Activated gamma-delta T cell treated with anti-CD3 and anti-CD28 coated beads, Interleukin-2, amount 50 U/mL, for 16 hours (primary cell): ENCODE measurements at places on chromosomes 16 and 17.

GRCh38 chr17:28756049-28756804 is 12.4 kb downstream of the TRAF4 start:
- DNase-seq: no peak

- DNase-seq: no peak
Observed at GRCh38 chr16:28478506-28479180, 6.5 kb upstream of the NPIPB7 start.

GRCh38 chr17:82096709-82097183 is 1.3 kb downstream of the FASN start:
- no peak for DNase-seq

GRCh38 chr16:66266436-66267291 is 99.8 kb upstream of the CDH5 start:
- no peak for DNase-seq

GRCh38 chr16:19698480-19699465 is 19.3 kb downstream of the KNOP1 start:
- DNase-seq: no peak

DNA sequence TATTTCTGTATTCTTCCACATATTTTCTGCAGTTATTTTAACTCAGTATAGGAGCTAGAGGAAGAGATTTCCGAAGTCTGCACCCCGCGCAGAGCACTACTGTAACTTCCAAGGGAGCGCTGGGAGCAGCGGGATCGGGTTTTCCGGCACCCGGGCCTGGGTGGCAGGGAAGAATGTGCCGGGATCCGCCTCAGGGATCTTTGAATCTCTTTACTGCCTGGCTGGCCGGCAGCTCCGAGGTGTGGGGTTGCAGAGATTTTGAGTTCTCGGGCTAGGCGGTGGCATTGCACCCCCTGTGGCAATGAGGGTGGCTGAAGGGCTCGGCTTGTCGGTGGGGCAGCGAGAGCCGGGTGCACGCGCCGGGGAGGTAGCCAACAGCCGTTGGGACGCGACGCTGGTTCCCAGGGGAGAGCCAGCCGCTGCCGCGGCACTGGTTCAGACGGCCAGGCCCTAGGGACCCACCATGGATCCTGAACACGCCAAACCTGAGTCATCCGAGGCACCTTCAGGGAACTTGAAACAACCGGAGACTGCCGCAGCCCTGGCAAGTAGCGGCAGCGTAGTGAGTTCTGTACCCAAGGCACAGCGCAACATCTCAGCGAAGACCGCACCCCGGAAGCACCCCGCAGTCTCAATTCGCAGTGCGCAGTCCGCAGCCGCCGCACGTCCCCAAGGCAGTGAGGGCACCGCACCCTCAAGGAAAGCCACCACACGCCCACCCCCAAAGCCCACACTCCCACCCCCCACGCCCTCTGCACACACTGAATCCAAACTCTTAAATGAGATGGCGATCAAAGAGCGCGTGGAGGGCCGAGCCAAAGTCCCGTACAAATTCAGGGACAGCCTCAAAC is at the start of gene CMTM1:
Gene CMTM1, plus strand, starts transcription at position 389 of the 851 bp plus-strand sequence. Its CDS starts 75 bp downstream, at position 464.
- no peak for DNase-seq

DNA sequence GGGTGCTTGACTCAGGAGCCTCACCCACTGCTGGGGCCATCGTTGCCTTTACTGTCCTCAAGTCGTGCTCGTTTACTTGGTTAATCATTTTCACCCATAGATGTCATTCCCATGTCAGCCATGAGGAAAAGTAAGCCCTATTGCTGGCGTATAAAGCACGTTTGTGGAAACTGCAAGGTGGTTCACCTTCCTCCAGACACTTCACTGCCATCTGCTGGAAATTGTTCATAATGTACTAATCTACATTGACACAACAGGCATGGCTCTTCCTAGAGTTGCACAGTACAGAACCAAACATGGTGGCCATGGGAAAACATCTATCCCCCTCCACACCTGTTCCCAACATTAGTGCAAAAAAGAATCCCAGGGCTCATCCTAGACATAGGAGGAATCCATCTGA is 116.6 kb downstream of the ZNF18 start:
- DNase-seq: no peak

GRCh38 chr16:5965321-5965720 is 867.7 kb upstream of the EEF2KMT start:
- no peak for DNase-seq

GRCh38 chr16:30351586-30352419 is 3.3 kb downstream of the CD2BP2 start:
- no peak for DNase-seq

DNA sequence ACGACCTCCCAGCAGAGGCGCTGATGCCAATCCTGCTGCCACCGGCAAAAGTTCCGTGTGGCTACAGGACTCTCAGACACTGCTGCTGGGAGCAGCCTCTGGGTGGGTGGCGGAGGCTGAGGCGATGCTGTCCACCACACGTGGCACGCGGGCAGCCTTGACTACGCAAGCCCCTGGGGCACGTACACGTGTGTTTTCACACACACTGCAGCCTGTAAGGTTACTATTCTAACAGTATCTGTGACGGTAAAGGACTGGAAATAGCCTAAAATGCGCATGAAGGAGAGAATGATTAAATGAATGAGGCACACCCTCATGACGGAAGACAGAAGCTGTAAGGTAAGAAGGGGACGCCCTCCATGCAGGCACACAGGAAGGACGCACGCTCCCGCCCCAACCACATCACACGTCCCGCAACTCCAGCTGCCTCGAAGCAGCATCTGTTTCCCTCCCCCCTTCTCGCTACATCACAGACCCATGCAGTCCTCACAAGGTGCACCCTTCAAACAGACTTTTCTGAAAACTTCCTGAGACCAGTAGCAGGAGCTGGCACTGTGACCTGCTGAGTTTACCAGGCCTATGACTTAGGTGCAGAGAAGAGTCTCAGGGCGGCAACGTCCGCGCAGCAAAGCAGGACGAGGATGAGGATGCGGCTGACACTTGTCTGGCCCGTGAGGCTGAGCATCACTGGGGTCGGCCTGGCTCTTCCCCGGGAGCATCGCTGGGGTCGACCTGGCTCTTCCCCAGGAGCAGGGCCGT is 28.7 kb upstream of the FASN start:
- DNase-seq: peak; percentile 75

GRCh38 chr16:87851601-87852000 is 17.7 kb downstream of the SLC7A5 start:
- no peak for DNase-seq

DNA sequence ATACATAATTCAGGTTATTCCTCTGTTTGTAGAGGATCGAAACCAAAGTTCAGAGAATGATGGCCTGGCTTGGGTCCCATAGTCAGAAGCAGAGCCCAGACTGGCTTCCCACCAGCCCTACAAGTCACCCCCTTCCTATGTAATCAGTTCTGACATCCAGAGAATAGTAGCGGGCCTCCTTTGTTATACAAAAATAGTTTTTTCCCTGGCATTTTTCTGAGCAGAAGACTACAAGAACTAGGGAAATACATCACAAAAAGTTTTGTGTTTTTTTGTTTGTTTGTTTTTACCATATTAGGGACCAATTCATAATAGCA is 19.2 kb downstream of the ATPAF2 start:
- DNase-seq: no peak

GRCh38 chr16:14140923-14141322 is 69.8 kb downstream of the MRTFB start:
- no peak for DNase-seq

DNA sequence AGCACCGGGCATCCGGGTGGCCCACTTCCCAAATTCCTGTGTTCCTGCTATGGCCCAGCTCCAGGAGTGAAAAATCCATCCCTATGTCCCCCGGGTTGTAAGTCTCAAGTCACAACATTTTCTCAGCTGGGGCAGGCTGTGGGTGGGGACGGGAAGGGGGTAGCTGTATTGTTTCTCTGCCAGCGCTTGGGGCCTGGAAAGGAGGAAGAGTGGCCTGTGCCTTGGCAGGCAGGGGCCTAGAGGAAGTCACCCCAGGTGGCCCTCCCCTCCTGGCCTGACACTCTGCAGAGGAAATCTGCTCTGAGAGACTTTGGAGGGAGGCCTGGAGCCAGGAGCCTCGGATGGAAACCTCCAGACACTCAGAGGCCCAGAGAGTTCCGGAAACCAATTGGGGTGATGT is 10.6 kb upstream of the SCN4A start:
- no peak for DNase-seq

DNA sequence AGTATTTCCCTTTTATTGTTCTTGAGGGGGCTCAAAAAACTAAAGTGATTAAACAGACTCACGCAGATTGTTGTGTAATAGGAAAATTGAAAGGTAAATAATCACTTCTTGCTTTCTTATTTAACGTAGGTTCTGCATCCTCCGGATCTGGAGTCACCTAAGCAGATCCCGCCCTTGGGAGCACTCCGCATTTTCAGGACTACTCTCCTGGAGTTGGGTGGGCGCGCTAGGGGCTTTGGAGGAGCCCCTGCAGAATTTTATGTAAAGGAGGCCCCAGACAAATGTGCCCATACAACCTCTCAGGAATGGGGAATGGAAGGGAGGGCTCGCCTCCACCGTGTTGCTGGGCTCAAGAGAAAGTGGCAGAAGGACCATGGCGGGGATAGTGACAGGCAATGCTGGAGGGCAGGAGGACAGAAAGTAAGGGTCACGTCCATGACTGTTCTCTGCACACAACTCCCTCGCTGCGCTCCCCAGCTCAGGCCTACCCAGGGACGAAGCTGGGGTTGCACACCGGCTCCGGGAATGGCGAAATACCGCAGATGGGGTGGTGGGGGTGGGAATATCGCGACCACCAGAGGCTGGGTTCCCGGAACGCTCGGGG is 8.3 kb downstream of the MT2A start:
- no peak for DNase-seq

GRCh38 chr17:75877752-75878173 is 618 bp downstream of the TRIM47 start:
- DNase-seq: peak; percentile 51

DNA sequence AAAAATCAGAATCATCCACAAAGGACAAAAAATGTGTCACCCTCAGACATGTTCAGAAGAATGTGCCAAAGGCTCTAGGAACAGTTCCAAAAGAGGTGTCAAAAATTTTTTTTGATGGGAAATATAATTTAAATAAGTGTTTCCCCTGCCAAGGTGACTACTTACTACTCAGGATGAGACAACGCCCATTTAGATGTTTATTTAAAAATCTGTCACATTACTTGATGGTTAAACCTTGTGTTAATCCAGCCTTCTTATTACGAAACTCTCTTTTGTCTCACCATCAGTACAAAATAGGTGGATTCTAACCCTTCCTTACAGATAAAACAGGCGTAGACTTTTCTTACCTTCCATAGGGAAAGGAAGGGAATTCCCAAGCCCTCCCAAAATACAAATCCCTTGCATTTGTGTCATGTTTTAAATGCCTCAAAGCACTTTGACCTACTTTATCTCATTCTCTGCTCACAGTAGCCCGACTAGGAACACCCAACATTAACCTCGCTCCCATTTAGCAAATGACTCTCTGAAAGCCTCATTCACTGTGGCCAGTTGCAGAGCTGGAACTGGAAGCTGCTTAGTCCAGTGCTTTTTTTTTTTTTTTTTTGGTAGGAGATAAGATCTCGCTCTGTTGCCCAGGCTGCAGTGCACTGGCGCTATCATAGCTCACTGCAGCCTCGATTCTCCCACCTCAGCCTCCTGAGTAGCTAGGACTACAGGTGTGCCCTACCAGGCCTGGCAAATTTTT is 5.8 kb upstream of the GNA13 start:
- DNase-seq: no peak

GRCh38 chr17:82062076-82062983 is 3.3 kb downstream of the DUS1L start:
- DNase-seq: no peak

- no peak for DNase-seq
Observed at GRCh38 chr17:56751145-56751738, 82.5 kb downstream of the C17orf67 start.

DNA sequence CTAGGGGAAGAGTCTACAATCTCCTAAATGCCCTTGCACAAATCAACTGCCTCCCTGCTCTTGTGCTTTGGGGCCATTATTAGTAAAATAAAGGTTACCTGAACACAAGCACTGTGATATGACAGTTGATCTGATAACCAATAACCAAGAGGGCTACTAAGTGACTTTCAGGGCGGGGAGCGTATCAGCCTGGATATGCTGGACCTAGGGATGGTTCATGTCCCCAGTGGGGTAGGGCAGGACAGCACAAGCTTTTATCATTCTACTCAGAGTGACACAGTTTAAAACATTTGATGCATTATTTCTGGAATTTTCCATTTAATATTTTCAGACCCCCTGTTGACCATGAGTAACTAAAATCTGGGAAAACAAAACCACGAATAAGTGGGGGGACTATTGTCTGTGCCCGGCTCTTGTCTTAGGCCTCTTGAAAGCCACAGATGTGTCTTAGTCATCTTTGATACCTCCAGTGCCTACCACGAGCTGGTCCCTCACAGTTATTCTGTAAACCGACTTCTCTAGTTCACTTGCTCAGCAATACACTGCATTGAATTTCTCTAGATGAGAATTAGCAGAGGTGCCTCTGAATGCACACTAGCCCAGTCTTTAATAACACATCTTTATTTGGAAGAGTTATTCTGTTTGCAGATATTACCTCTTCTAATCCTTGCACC is 94.6 kb upstream of the DHX40 start:
- no peak for DNase-seq

DNA sequence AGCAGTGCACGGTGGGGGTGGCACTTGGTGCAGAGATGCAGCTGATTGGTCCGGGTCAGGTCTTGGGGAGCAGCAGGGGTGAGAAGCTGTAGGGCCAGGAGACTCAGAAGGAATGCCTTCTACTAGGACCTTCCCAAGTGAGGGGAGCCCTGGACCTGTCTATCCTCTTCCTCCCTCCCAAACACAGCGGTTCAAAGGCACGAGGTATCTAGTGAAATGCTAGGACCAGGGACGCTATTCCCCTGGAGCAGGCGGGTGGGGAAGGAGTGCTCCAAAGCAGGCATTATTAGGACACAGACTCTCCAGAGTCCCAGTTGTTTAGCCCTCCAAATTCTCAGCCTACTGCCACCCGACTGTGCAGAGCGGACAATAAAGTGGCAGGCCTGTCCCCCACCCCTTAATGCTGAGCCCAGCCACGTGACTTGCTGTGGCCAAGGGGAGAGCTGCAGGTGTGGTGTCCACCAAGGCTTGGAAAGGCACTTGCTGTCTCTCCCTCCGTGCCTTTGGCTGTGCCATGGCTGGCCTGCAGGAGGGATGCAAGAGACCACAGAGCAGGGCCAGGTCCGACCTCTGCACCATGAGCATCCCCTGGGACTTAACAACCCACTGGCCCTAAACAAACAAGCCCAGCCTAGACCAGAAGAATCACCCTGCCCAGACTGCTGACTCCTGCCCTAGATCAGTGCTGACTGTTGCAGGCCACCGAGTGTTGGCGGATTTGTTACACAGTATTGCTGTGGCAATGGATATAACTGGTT is 97.2 kb downstream of the TBC1D16 start:
- no peak for DNase-seq
